ENCODE measurements at places on chromosomes 5 and 9. TPM values are rescaled to one million over a fixed set of nuclear protein-coding genes. Genes with fewer than 3 reads are reported as not detected.
A peak's percentile ranks its signal among the peaks of the same experiment; 100 is the strongest.

Gene SLC12A7
- total RNA-seq, result 30.4 TPM

Gene FGFR4
- 6.2 TPM for total RNA-seq

Gene LHX6
- total RNA-seq, result 32.0 TPM

Gene MED10
- 30.7 TPM for total RNA-seq

Gene PCDHGA8
- 2.3 TPM for total RNA-seq

Gene FCN2
- not detected for total RNA-seq

Gene PCDHB10
- 1.3 TPM for total RNA-seq

Gene LHX3
- total RNA-seq, result not detected

Gene CFAP90
- not detected for total RNA-seq

Gene ARL14EPL
- not detected for total RNA-seq

Gene ALDH1A1
- 10.5 TPM for total RNA-seq

Gene ZNF483
- 2.7 TPM for total RNA-seq

DNA sequence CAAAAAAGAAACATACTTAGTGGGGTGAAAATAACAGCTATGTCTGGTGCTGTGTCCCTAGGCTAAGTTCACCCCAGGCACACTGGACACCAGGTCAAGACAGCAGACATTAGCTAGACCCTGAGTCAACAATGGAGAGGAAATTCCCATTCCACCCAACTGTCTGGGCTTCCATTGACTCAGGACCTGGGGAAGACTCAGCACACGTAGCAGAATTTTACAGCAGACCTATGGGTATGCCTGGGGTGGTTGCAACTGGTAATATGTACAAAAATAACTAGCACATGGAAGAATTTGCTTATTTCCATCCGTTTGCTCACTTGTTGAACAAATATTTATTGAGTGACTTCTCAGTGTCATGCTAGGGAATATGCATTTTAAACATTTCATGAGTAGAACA is 117.0 kb downstream of the GAS1 start:
- no peak for DNase-seq

DNA sequence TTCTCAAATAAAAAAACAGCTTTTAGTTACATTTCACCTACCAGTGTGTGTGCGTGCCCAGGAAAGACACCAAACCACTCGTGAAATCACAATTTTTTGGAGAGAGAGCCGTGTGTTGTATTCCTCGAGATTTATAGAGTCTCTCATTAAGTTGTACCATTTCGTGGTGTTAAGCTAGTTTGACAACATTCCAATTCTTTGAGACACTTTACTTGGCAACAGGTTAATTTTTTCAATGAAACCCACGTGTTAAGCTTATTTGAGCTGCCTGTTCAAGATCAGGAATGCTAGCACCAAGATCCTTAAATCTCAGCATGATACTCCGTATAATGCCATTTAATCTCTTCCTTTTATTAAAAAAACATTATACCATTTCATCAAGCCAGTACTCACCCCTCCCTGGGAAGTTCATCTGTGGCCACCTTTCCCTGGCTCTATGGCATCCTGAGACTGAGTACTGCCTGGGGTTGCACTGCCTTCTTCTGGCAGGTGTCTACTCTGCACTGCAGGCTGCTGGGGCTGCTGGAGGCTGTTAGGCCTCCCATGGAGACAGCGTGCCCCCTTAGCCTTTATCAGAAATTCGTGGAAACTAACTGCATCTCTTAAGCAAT is 143.7 kb downstream of the ARHGAP26 start:
- DNase-seq, result no peak

DNA sequence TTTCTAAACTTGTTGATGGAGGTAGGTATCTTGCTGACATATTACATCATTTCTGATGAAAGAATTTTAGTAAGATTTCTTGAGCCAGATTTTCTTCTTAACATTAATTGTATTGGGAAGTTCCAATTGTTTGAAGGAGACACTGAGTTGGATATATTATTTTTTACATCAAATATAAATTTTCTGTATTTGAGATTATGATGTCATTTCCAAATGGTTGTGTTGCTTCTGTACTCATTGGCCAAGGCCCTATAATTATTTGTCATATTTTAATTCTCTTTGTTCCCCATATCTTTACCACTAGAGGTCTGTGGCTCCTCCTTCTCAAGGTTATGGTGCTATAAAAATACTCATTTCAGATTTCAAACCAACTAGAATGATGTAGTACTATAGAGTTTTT is 53.4 kb downstream of the ITGA1 start:
- DNase-seq, result no peak

DNA sequence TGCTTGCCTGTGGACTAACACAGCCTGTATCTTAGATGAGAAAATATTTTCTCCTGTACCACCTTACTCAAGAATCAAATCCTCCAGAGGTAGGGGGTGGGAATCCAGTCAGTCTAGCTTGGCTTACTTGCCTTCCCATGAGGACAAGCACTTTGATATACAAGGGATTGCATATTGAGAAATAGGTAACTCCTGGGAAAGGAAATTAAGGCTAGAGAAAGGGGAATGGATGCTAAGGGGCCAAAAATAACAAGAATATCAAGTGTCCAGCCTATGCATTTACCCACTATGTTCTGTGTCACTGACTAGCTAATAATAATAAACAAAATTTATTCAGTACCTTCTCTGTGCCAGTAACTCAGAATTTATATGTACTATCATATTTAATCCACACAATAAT is 21.4 kb upstream of the SNX2 start:
- DNase-seq, result no peak

DNA sequence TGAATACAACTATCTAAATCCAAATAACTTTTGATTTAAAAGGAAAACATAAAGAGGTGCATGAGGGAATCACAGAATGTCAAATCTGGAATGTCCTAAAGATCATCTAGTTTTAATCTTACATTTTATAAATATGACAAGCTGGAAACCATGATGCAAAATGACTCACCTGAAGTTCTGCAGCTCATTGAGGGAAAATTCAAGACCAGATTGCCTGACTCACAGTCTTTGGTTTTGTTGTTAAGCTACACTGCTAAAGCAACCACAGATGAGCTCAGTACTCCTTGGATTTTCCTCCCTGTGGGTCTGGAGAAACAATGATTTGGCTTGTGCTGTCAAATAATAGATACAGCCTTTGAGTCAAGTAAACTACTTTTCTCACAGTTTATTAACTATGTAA is 19.1 kb upstream of the EDIL3 start:
- no peak for DNase-seq

GRCh38 chr9:129209580-129209979 is 31.5 kb upstream of the IER5L start:
- DNase-seq, result no peak

GRCh38 chr9:86731511-86732063 is 215.7 kb downstream of the GAS1 start:
- DNase-seq, result no peak

GRCh38 chr9:121463026-121463807 is 36.4 kb downstream of the GGTA1 start:
- DNase-seq, result no peak

DNA sequence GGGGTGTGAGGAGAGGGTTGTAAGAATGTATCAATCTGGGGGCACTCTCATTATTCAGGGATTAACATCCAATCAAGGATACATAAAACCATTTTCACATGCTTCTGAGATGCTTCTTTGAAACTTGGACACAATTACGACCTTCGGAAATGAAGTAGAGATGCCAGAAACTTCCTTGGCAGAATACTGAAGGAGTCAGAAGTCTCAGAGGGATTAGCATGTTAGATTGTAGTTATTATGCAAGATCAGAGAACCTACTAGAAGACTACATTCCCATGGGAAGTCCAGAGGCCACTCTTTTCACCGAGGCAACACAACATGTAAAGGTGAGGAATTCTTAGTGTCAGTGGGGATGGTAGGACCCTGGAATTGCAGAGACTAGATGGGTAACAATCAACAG is 5.1 kb upstream of the SLC22A4 start:
- DNase-seq, result no peak

DNA sequence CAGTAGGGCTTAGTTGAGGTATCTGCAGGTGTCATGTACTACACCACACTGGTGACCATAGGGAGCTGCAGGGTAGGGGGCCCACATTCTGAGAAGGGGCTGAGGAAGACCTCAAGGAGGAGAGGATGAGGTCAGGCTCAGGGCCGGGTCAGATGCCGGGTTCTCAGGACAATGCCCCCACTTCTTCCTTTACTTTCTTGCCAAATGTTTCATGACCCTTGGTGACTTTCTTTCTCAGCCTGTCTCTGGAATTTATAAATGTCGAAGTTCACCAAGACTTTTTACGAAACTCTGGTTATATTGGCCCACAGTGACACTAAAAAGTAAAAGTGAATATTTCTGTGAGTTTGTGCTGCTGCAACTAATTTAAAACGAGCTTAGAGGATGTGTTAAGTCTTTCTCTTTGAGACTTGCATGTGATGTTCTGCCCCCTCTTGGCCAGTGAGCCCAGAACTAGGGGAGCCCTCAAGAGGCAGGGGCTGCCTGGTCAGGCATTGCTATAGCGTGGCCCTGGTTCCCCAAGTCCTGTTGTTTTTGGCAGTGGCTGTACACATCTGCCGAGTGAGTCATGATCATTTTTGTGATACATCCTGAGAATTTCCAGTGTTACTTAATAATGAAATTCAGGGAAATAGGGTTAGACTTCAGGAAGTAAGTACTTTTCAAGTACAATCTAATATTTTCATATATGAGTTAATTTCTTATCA is 11.2 kb downstream of the ACO1 start:
- peak; percentile 72 for DNase-seq

DNA sequence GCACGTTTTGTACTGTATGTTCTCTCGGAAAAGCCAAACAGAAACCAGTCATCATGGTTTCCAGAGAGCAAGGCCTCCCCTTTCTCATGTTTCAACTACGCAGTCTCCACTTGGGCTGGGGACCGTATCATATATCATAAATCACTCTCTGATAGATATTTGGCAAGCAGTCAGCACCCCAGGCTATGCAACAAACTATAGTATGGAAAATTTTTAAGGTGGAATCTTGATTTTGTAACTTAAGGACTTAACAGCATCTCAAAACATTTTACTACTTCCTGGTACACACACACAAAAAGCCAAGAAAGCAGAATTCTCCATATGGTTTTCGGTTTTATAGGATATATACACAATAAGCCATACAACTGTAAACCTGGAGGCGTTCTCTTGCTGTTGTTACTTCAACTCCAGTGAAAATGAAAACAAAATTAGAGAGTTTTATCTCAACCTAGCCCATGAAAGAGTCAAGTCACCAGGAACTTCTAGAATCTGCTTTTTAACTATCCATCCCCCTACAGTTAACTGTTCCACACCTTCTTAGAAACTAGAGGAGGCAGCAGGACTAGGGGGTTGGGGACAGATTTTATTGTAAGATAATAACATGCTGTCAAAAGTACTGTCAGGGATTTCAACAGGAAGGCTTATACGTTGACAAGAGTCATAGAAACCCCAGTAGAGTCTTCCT is 283.4 kb downstream of the NFIB start:
- peak; percentile 88 for DNase-seq

GRCh38 chr5:97547999-97548738 is 365.1 kb upstream of the RIOK2 start:
- DNase-seq, result no peak

GRCh38 chr5:159928122-159928909 is 12.0 kb downstream of the ADRA1B start:
- no peak for DNase-seq

GRCh38 chr5:180669661-180670060 is 20.3 kb upstream of the FLT4 start:
- DNase-seq, result no peak

DNA sequence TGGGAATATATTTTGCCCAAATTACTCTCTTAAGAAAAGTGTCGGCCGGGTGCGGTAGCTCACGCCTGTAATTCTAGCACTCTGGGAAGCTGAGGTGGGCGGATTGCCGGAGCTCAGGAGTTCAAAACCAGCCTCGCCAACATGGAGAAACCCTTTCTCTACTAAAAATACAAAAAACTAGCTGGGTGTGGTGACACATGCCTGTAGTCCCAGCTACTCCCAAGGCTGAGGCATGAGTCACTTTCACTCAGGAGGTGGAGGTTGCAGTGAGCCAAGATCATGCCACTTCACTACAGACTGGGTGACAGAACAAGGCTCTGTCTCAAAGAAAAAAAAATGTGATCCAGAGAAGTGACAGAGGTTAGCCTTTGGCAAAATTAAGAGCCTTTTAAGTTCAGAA is 26.4 kb upstream of the TMEM171 start:
- DNase-seq, result no peak

DNA sequence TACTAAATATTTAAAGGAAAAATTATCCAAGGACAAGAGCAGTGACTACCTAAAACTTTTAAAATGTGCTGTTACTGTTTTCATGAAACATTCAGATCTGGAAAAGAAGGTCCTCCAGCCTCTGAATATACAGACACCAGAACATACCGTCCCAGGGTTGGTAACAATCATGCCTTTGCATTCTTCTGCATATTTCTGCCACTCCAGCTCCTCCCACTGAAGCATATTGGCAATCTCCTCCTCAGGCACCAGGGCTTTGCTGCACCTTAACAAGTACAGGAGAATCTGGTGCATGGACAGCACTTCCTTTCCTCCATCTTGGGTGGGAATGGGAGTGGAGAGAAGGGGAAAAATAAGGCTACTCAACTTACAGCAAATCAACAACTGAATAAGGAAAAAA is 60.0 kb downstream of the DROSHA start:
- DNase-seq, result no peak

DNA sequence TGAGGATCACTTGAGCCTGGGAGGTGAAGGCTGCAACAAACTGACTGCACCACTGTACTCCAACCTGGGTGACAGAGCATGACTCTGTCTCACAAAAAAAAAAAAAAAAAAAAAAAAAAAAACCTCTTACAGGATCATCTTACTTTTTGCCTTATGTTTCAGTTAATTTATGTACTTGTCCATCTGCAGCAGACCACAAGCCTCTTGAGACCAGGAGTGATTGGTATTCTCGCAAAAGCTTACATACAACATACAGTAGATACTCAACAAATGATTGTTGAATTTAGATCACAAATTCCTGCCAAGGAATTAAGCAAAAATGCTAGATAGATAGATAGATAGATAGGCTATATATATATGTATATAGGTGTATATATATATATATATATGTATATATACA is 12.4 kb downstream of the CEMIP2 start:
- no peak for DNase-seq

GRCh38 chr5:120479066-120479465 is 15.0 kb downstream of the PRR16 start:
- DNase-seq, result no peak

GRCh38 chr5:179918742-179919486 is 11.2 kb upstream of the TBC1D9B start:
- DNase-seq, result no peak
